ENCODE measurements at places on chromosomes 16 and 17.

GRCh38 chr17:67133161-67133560, 88.8 kb downstream of the CACNG1 start:
- DNase-seq: no peak

GRCh38 chr16:61654962-61655361, 381.3 kb downstream of the CDH8 start:
- DNase-seq: no peak

- no peak for DNase-seq
Measured at GRCh38 chr17:78997231-78997741, 12.3 kb downstream of the CANT1 start.

DNA sequence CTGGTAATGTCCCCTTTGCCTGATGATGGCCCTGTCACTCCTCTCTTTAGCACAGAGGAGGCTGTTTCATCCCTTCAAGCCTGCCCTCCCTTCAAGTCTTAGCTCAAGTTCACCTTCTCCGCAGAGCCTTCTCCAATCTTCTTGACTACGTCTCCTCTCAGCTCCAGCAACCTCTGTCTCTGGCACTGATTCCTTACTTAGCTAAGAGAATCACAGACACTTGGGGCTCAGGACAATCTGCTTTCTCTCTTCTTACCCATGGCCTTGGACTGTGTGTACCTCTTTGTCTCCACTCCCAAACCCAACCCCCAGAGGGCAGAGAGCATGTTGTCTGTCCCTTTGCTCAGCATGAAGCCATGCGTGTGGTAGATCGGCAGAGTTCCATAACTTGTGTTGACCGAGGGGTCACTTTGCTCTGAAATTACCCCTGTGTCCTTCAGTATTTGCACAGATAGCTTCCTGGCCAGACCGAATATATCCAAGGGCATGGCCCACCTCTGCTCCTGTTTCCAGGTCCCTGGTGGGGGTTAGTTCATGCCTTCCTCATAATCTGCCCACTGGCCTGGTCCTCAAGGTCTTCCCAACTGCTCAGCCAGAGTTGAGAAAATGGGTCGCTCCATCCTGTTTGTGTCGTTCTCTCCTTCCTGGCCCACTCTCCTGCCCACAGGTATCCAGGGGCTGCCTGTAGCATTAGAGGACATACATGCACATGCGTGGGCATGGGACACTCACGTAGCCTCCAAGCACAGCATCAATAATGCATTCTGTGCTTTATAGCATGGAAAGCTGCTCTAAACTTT, 41.6 kb downstream of the MAPT start:
- no peak for DNase-seq

DNA sequence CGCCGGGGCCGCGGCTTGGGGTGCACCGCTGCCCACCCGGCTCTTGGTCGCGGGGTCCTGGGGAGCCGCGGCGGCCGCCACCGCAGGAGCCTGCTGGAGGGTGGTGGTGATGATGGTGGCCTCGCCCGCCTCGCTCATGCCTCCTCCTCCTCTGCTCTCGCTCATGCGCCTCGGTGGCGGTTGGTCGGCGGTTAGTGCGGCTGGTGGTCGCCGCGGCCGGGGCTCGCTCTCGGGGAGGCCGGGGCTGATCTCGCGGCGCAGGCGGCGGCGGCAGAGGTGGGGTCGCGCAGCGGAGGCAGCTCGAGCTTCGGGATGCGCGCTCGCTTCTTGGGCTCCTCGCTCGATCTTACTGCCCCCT, 41.6 kb downstream of the AHSP start:
- no peak for DNase-seq

GRCh38 chr17:53749178-53749577, 73.5 kb upstream of the KIF2B start:
- no peak for DNase-seq

DNA sequence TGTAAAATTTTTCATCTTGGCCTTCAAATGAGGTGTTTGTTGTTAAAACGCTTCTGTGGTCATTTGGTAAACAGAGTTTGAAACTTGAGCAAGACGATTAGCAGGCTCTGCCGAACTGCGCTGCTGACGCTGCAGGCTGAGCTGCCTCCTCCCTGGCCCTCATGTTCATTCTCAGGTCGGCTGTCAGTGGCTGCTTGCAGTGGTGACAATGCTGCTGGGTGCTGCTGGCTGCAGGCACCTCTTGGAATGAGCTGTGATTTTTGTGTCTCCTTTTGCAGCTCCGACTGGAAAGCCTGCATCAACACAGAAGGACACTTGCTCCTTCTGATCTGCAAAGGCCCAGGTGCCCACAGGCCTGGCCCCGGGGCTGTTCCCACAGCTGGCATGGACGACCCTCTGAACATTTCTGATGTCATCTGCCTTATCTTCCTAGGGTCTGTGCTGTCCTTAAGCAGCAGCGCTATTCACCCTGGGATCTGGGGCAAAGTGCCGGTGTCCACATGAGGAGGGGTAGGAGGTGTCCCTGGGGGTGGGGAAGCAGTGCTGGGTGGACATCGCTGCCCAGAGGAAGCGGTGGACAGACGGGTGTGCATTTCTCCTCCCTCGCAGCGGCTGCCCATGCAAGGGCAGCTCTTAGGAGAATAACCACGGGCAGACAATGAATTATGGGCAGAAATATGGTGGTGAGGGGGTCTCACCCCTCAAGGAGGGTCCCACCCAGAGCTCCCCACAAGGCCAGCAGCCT, 23.1 kb upstream of the OSGIN1 start:
- DNase-seq: no peak

GRCh38 chr16:58306327-58306726, 11.5 kb upstream of the PRSS54 start:
- no peak for DNase-seq

DNA sequence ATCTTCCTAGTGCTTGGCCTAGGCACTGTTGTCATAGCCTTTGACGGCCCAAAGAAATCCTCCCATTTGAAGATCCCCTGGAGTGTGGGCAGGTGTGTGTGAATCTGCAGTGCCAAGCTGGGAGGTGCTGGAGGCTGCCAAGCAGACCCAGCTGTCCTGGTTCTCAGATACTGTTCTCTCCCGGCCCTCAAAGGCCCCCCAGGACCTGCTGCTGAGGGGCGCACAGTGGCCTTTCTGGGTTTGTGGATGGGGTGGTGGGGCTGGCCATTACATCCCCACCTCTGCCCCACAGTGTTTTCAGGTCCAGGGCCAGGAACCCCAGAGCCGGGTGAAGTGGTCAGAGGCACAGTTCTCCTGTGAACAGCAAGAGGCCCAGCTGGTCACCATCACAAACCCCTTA, 60.5 kb downstream of the MRC2 start:
- no peak for DNase-seq

- DNase-seq: no peak
Measured at GRCh38 chr17:42886283-42887176, 14.1 kb upstream of the G6PC1 start.
